Pons (tissue), 1 donor: ENCODE measurements at places on chromosomes 4 and X.

DNA sequence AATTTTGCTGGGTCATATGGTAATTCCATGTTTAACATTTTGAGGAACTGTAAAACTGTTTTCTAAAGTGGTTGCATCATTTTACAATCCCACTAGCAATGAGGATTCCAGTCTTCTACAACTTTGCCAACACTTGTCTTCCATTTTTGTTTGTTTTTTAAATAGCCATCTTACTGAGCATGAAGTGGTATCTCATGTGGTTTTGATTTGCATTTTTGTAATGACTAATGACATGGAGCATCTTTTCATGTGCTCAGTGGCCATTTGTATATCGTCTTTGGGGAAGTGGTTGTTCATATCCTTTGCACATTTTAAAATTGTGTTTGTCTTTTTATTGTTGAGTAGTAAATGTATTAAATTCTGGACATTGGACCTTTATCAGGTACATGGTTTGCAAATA is 94.7 kb downstream of the TMEM131L start:
- DNase-seq: no peak

GRCh38 chr4:89303177-89303576 is 4.4 kb downstream of the GPRIN3 start:
- DNase-seq: no peak

- DNase-seq: no peak
These were observed 92.1 kb upstream of the RAB40AL start for GRCh38 chrX:102845020-102845419.

GRCh38 chr4:83875437-83875836 is 339.5 kb downstream of the GPAT3 start:
- no peak for DNase-seq

- DNase-seq: no peak
These were observed 119.6 kb downstream of the AFF2 start for GRCh38 chrX:148620023-148620422.

DNA sequence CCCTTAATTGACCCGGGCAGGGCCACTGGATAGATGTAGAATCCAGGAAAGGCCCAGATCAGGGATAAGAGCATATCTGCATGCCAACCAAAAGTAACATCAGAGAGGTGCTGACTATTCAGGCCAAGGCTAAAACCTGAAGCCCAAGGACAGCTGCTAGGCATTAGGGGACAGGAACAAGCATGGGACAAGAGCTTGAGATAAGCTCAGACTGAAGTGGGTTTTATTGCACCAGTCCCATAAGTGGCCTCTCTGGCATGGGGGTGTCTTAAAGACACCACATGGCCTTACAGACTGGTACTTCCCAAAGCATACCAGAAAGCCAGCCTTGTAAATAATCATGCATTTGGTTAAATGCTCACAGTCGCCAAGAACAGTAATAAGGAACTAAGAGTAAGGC is 376.1 kb downstream of the FBXW7 start:
- DNase-seq: no peak

DNA sequence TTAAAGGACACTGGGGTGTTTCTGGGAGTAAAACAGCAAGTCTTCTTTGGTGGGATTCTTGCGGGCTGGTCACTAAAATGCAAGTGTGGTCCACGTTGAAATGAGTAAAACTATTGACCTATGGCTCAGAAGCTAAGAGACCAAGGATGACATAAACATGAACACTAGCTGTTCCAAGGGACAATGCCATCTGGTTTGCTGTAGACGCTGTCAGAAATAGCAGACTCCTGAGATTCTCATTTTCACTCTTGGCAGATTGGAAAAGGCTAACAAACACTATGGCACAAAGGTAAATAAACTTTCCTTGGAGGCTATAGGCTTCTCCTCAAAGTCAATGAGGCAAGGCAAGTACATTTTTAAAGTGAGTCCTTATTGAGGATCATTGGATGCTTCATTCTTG is 343.6 kb downstream of the KCNIP4 start:
- no peak for DNase-seq

- no peak for DNase-seq
These were observed 61.7 kb upstream of the STX18 start for GRCh38 chr4:4603592-4603991.

DNA sequence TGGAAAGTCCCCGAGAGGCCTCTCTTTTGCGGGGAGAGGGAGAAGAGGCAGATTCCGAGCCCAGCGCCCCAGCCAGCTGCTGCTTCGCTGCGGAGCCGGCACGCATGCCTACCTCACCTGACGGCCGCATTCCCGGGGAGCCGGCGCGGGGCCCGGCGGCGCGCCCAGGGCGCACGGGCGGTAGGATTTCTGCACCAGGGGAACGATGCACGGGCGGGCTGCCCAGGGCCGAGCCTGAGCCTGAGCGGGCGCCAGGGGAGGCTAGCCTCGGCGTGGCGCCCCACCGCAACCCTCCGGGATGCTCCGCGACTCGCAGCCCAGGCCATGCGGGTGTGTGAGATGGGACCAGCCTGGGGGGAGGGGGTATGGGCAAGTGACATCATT is 81.3 kb upstream of the SCML1 start:
- DNase-seq: no peak
